ENCODE measurements at places on chromosomes 3 and 15. TPM values are rescaled to one million over a fixed set of nuclear protein-coding genes. Genes with fewer than 3 reads are reported as not detected.
A peak's percentile ranks its signal among the peaks of the same experiment; 100 is the strongest.

The SPINT1 gene
- 3.8 TPM for total RNA-seq

The SAMMSON gene
- total RNA-seq, result not detected

GRCh38 chr3:38130631-38131065 is 6.3 kb downstream of the ACAA1 start:
- H3K4me1 ChIP-seq, result peaks cover 25% of the 10 kb centered on the region
- no peaks in the 10 kb centered on the region for H3K27me3 ChIP-seq
- DNase-seq, result no peak
- no peak overlapping the region for H3K4me3 ChIP-seq
- peaks cover 52% of the 10 kb centered on the region for H3K36me3 ChIP-seq

The PROK2 gene
- total RNA-seq, result not detected

- H3K4me1 ChIP-seq, result no peaks in the 10 kb centered on the region
- H3K27ac ChIP-seq, result no peak overlapping the region
- DNase-seq, result no peak
- H3K36me3 ChIP-seq, result no peaks in the 10 kb centered on the region
- no peaks in the 10 kb centered on the region for H3K27me3 ChIP-seq
- H3K4me3 ChIP-seq, result no peak overlapping the region
These were observed 174.6 kb downstream of the CHST2 start for GRCh38 chr3:143294188-143294587.

The DHX36 gene
- total RNA-seq, result 76.7 TPM

GRCh38 chr3:134471521-134472193 is 14.1 kb downstream of the ANAPC13 start:
- no peak for DNase-seq
- peaks cover 8% of the 10 kb centered on the region for H3K4me1 ChIP-seq
- no peaks in the 10 kb centered on the region for H3K36me3 ChIP-seq

- peaks cover 56% of the 10 kb centered on the region for H3K4me1 ChIP-seq
- no peaks in the 10 kb centered on the region for H3K27me3 ChIP-seq
- H3K4me3 ChIP-seq, result peak overlapping the region; percentile 44
These were observed 278.0 kb downstream of the FOXP1 start for GRCh38 chr3:71305231-71306206.

The DNAJA4 gene
- total RNA-seq, result 11.4 TPM

- DNase-seq, result no peak
- no peaks in the 10 kb centered on the region for H3K27me3 ChIP-seq
- H3K4me1 ChIP-seq, result peaks cover 54% of the 10 kb centered on the region
- peak overlapping the region; percentile 48 for H3K27ac ChIP-seq
These were observed 110.0 kb upstream of the SLC4A7 start for GRCh38 chr3:27594096-27594690.

DNA sequence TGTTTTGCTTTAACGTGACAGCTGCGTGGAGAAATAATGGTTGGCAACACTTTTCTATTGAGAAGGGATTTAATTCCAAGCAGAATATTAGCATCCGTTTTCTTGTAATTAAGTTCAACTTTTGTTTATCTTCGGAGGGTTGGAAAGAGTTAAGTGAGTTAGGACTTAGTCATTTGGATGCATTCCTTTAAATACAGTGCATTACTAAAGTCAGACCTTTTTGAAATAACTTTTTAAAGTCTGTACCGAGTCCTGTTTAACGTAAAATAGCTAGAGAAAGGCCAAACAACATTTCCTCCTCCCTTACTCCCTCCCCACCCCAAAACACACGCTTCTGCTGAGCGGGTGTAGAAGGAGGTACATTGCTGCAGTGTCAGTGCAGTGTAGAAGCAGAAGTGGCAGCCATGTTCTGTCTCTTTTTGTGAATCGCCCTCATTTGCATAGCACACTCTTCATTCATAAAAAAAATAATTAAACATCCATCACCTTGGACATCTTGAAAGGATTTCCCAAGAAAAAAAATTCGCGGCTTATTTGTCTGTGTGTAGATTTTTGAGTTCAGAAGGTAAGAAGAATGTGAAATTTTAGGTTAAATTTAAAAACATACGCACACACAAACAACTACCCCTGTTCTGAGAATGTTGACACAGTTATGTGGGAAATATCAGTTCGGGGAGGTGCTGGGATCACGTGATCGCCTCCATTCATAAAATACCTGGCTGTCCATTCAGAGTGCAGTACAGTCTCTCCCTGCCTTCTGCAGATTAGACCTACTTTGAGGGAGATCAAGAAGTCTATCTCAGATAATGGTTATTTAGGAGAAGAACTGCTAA is 1.6 kb downstream of the SPRED1 start:
- H3K27me3 ChIP-seq, result no peaks in the 10 kb centered on the region
- peak overlapping the region; percentile 100 for H3K27ac ChIP-seq
- H3K36me3 ChIP-seq, result no peaks in the 10 kb centered on the region

GRCh38 chr15:54540721-54541120 is 562.5 kb downstream of the UNC13C start:
- H3K36me3 ChIP-seq, result no peaks in the 10 kb centered on the region
- H3K4me1 ChIP-seq, result no peaks in the 10 kb centered on the region
- no peak for DNase-seq
- no peak overlapping the region for H3K27ac ChIP-seq
- H3K27me3 ChIP-seq, result no peaks in the 10 kb centered on the region

- no peaks in the 10 kb centered on the region for H3K27me3 ChIP-seq
- peaks cover 65% of the 10 kb centered on the region for H3K36me3 ChIP-seq
- no peak for DNase-seq
- peaks cover 7% of the 10 kb centered on the region for H3K4me1 ChIP-seq
- no peak overlapping the region for H3K4me3 ChIP-seq
These were observed 47.3 kb upstream of the LRRC58 start for GRCh38 chr3:120396469-120396868.

GRCh38 chr3:144437989-144438388 is 466.4 kb downstream of the DIPK2A start:
- H3K36me3 ChIP-seq, result no peaks in the 10 kb centered on the region
- no peak for DNase-seq
- H3K4me3 ChIP-seq, result no peak overlapping the region
- H3K27ac ChIP-seq, result no peak overlapping the region
- no peaks in the 10 kb centered on the region for H3K4me1 ChIP-seq

Data from sigmoid colon (tissue), 7 donors.